ENCODE measurements at places on chromosomes 1 and 21.

DNA sequence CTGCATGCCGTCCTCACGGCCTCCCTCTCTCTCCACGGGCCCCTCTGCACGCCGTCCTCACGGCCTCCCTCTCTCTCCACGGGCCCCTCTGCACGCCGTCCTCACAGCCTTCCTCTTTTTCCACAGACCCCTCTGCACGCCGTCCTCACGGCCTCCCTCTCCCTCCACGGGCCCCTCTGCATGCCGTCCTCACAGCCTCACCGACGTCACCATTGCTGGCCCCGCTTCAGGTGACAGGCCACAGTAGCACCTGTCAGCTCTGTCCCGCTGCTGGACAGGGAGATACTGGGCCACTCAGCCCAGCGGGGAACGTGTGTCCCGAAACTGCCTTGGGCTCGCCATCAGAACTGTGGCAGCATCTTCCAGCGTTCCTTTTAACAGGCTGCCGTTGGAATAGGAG, 82.8 kb upstream of the COL6A1 start:
- no peak for DNase-seq

DNA sequence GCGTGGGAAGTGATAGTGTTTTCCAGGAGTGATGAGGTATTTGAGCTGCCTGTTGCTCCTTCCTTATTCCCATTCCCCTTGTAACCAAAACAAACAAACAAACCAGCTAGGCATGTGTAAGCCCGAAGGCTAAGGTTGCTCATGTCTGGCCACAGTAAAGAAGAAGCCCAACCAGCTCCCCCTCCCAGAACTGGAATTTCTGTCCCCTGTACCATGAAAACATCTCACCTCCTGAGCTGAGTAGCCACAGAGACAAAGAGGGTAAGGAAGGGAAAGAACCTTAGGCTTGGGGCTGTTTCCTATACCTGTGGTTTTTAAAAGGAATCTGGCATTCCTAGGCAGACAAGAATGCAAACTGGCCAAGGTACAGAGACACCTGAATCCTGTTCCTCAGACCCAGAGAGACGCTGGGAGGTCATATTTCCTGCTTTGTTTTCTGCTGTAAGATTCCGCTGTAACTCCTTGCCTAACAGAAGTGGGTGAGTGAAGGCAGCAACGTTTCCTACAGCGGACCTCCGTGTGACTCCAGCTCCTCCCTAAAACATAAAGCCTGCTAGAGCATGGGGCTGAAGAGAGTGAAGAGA, 41.7 kb upstream of the RAB4A start:
- DNase-seq: no peak

DNA sequence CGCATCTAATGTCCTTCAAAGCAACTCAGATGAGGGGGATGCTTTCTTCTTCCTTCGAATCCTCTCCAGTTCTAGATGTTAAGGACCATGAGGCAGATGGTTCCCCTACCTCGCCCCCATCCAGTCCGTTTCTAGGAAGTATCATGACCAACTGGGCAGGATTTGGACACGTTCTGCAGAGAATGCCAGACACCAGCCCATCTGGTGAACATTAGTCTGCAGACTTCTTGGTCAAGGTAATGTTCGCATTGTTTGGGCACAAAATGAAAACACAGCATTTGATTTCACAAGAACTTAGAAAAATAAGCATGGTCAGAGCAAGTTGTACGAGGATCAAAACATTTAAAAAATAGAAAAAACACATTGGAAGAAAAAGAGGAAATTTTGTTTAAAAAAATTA, 25.4 kb upstream of the ADARB1 start:
- no peak for DNase-seq

DNA sequence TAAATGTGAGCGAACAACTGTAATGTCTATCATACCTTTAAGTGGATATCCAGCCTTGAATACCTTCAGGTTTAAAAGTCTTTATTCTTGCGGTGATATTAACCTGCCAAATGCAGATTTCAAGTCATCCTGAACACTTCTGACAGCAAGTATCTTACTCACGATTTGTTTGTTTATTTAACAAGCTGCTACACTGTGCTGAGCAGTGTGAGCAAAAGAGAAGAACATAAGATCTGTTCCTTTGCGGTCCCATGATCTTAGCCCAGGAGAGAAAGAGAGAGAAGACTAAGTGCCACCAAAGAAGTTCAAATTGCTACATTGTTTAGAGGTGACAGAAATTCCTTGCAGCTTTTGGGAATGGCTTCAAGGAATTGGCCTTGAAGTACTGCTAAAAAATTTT, 9.5 kb upstream of the IL24 start:
- DNase-seq: no peak

DNA sequence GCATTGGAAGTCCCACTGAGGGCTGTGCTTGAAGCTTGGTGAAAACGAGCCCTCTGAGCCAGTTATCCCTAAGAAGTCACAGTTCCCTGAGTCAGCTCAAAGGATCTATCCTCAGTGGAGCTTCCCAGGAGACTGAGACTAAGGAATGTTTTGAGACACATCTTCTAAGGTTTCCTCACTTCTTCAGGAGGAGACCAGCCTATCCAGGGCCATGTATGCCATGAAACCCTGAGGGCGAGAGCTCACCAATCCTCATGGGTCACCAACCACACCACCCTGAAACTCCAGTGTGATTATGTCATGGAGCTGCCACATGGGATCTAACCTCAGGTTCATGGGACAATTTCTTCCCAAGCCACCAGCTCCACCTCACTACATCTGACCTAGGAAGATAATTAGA, 7.6 kb upstream of the TIE1 start:
- no peak for DNase-seq

DNA sequence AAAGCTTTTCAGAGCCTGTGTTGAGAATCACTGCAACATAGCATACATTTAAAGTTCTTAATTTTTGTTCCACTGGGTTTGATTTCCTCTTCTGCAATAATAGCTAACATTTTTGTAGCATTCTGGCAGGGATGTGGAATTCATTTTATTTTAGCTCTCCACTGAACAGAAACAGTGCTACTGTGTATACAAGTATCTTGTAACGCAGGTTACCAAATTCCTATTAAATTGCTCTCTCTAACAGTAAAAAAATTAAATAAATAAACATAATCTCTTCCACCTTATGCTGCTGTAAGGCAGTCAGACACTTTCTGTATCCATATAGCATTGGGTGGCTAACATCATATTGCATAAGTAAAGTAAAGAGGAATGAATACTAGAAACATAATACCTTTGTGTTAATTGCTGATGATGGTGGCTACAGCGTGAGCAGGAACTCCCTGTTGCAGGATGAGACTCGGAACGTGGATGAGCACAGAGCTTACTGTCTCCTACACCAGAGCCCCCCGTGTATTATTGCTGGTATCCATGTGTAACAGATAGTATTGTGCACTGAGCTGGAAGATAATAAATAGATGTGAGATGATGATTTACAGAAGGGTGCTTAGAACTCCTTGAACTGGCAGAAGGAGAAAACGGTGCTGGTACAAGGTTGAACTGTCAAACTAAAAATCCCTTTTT, 276.9 kb upstream of the SNX7 start:
- DNase-seq: no peak

GRCh38 chr1:41317361-41317760, 43.9 kb upstream of the FOXO6 start:
- no peak for DNase-seq

- no peak for DNase-seq
These were observed 105.9 kb downstream of the DTL start for GRCh38 chr1:212141404-212141803.

- no peak for DNase-seq
These were observed 44.8 kb upstream of the KIAA0040 start for GRCh38 chr1:175237389-175237788.

GRCh38 chr1:156511644-156512043, 11.1 kb upstream of the MEF2D start:
- no peak for DNase-seq

DNA sequence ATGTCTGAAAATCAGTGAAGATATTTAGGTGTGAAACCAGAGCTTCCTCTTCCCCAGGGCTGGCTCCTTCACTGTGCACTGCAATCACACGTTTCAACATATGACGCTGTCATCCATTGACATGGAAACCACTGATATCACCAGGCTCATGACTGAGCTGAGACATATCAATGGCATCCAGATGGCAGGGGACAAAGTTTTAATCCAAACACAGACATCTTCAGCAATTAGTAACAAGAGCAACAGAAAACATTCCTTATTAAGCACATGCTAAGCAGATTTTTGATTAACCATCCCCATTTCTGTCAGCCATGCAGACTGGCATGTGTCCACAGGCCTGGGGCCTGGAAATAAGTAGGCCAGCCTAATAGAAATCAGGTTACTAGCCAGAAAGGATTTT, 108.0 kb upstream of the ADAR start:
- no peak for DNase-seq

DNA sequence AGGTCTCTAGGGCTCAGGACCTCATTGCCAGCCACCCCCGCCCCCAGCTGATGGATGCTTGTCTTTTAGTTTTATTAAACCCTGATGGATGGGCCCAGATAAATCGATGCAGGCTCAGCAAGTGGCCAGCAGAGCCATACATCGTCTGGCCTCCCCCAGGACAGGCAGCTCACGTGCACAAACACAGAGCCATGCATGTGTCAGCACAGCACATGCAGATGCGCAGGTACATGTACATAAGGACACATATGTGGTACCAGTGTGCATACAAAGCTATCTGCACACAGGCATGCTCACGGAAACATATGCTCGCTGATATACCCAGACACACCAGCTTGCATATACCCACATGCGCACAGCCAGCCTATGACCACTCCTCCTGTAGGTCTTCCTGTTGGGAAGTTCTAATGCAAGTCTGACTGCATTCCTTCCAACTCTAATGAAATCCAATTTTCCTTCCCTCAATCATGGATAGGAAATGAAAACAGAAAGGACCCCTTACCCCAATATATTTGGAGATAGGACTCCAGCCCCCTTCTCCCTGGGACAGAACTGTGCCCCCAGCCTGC, 897 bp downstream of the COL16A1 start:
- no peak for DNase-seq

DNA sequence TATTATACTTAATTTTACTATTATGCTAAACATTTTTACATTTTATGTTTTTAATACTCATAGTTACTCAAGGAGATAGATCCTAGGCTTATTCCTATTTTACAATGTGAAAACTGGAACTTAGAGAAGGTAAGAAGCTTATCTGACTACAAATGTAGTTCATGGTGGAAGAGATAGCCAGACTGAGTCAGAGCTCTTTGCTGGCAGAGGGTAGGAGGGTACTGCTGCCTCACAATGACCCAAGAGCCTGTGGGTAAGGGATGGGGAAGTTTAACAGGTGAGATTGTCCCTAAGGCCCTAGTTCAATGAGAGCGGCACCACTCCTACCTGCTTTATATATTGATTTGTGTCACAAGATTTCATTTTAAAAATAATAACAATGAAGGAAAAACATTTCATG, 34.1 kb upstream of the NEK7 start:
- no peak for DNase-seq

DNA sequence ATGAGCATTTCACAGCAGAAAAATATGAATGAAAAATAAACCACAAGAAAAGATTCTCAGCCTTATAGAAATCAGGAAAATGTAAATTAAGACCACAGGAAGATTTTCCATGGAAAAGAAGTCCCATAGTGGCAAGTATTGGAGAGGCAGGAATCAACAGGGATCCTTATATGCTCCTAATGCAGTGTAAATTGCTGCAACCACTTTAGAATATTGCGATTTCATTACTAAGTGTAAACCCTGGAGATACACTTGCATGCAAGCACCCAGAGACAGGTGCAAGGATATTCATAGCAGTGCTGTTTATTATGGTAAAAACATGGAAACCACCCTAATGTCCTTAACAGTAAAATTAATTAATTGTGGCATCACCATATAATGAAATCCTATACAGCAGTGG, 10.6 kb upstream of the LRP8 start:
- DNase-seq: no peak

DNA sequence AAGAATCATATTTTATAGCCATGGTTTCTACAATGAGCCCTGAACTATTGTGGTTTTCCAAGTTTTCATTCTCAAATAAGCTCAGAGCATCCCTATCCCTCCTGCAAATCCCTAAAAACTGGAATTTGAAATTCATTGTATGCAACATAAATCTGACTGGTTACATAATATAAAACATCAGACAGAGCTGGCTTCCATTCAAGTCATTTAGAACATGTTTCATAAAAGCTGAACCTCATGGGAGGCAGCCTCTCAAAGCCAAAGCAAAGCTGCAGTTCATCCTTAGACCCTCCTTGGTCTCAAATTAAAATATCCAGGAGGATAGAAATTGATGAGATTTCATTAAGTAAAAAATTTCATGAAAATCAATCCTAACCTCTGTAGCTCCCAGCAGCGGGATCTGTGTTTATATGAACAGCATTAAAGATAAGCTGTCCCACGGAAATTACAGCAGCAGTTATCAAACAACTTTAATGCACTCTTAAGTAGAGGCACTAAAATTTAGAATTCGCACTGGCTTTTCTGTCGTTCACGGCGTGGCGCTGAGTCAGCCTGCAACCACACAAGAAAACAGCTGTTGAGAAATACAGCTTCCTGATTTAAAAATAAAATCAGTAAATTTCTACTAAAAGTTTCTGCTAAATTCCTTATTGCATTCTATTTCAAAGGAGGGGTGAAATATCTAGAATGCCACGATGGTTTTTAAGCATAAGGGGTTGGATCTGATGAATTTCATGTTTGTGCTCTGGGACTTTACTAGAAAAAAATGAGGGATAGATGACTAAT, 99.9 kb upstream of the TIAM1 start:
- no peak for DNase-seq

- no peak for DNase-seq
These were observed 100.8 kb upstream of the SLC45A1 start for GRCh38 chr1:8217011-8217711.

- DNase-seq: no peak
These were observed 9.2 kb downstream of the SRSF4 start for GRCh38 chr1:29172415-29172939.

- no peak for DNase-seq
These were observed 79.9 kb downstream of the TMEM53 start for GRCh38 chr1:44594353-44594752.

- DNase-seq: peak; percentile 100
These were observed at the start of gene H6PD for GRCh38 chr1:9234223-9235095. Gene H6PD (plus strand): TSS chr1:9234774. CDS start chr1:9244935, 10,161 bp downstream.

DNA sequence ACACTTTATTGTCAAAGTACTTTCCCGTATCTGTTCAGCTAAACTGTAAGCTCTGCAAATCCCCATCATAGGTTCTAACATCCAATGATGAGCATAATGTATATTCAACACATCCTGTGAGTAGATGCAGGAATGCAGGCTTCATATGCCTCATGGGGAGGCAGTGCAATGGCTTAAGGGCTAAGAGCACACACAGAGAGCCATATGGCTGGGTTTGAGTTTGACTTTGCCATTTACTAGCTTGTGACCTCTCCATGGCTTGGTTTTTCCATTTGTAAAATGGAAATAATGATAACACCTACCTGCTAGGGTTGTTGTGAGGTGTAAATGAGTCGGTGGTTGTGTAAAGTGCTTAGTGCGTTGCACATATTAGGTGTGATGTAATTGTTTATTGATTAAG, 13.4 kb downstream of the RCSD1 start:
- no peak for DNase-seq

Measured in GM19239 (cell line).